GDM1 (cell line): ENCODE measurements at places on chromosomes 2 and 18.

- no peak for DNase-seq
Observed at GRCh38 chr2:111226876-111227700, 106.4 kb downstream of the BCL2L11 start.

GRCh38 chr2:108613261-108614042 lies 79.2 kb downstream of the LIMS1 start:
- no peak for DNase-seq

DNA sequence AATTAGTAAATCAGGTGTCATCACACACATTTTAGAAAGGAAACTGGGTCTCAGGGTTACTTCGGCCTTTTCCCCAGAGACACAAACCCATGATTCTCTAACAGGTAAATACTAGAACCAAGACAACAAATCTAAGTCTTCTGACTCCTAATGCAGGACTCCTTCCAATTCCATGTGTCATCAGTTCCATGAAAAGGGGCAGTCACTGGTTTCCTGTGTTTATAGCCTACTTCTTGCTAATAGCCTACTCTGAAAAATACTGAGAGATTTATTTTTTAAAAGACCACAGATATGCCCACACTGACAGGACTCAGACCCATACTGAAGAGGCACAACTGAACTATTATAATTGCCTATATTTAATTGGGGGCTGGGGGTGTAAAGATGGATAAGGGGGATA lies 33.0 kb downstream of the RAB1A start:
- no peak for DNase-seq

DNA sequence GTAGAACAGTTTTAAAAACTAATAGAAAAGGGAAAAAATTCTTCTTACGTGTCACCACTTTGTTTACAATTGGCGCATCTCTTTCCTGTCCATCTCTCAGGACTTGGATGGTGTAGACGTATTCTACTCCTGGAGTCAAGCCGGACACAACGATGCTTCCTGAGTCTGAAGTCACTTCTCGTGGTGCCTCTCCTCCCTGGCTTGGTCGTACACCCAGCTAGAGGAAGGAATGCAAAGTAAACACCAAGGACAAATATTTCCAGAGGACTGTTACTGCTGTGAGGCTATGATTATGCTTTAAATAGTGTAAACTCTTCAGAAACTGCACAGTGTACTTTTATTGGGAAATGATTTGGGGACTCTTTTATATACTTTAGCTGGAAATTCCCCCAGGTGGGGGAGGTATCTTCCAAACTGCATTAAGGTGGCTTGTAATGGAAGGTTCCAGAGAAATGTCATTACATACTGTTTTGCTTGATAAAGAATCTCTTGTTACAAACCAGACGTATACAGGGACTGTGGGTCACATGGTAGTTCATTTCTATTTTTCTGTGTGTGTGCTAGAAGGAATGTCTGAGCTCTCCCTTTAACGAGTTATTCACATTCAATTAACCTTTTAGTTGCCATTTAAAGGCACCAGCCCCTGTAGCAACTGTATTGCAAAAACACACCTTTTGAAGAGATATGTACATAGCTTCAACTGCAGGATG lies 38.1 kb downstream of the FN1 start:
- DNase-seq: no peak

DNA sequence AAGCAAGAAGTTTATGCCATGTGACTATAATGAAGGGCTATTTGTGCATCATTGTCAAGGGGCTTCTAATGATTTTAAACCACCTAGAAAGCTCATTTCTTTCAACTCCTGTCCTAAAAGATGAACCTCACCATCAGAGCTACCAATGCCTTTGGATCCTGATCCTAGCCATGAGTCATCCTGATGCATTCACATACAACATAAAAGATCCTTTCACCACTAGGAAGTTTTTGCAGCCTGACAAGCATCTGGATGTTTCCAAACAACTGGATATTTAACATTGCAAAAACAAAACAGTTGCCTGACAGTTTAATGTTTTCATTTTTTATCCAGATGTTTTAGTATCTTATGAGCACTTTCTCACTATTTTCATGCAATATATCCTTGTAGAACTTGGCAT lies 425.3 kb downstream of the MBD2 start:
- no peak for DNase-seq

DNA sequence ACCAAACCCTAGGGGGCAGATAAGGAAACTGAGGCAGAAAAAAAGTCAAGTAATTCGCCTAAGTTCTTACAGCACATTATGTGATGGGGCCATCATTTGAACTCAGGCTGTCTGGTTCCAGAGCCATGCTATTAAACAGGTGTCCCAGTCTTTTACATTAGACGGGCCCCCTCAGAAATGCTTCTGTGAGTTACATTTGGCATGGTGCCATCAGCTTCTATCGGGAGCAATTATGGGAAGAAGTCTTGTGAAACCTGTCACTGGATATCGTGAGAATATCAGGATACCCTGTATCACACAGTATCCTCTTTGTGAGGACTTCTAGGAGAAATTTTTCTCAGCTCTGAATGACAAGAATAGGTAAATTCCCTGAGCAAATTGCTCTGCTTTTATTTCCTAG lies 143.7 kb upstream of the NOSTRIN start:
- DNase-seq: no peak

DNA sequence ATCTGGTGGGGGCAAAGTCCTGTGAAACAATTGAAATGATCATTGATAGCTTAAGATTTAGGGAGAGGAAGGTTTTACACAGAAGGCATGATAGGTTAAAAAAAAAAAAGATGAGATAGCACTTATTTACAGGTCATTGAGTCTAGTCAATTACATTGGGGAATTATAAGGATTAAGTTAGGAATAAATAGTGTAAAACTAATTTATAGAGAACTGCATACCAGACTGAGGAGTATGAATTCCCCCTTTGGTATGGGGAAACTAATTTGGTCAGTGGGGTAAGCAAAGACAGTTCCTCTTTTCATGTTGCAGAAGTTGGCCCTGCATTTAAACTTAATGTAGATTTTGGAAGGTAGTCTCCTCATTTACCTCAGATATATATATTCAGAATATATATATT lies 10.8 kb downstream of the GLS start:
- DNase-seq: no peak

DNA sequence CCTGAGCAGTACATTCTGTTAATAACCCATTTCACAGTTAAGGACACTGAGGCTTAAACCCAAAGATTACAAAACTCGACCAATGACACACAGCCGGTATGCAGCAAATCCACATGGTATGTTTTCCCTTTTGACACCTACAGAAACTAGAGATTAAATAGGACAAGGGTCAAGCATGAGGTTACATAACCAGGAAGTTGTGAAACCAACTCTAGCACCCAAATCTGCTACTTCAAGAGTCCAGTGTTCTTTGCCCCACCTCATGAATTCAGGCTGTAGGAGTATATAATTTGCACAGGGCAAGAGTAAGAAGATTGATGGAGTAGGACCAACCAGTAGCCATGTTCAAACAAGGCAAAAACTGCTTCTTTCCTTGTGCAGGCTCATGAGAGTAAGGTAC lies 249.8 kb downstream of the BCL11A start:
- DNase-seq: no peak

DNA sequence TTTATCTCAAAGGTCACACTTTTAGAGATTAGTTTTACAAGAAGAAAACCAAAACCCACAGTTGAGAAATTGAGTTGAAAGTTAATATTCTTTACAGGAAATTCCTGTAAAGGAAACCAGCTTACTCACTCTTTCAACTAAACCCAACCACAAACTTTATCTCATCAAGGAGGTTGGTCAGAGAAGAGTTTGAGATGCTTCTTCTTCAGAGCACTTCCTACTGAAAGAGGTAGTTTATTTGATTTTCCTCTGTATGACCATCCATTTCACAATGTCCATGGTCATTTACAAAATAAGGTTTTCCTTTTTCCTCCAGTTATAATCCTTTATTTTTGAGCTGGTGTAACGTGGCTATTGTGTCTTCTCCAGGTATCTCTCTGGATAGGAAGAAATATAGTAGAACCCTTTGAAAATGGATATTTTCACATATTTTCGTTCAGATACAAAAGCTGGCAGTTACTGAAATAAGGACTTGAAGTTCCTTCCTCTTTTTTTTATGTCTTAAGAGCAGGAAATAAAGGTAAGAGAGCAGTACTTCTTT lies 4.5 kb upstream of the IL18RAP start:
- DNase-seq: peak; percentile 29

- no peak for DNase-seq
Observed at GRCh38 chr2:124476291-124476690, 451.2 kb downstream of the CNTNAP5 start.

- no peak for DNase-seq
Observed at GRCh38 chr2:7887441-7887840, 794.4 kb upstream of the ID2 start.

- no peak for DNase-seq
Observed at GRCh38 chr2:115294999-115295398, 852.6 kb downstream of the DPP10 start.

DNA sequence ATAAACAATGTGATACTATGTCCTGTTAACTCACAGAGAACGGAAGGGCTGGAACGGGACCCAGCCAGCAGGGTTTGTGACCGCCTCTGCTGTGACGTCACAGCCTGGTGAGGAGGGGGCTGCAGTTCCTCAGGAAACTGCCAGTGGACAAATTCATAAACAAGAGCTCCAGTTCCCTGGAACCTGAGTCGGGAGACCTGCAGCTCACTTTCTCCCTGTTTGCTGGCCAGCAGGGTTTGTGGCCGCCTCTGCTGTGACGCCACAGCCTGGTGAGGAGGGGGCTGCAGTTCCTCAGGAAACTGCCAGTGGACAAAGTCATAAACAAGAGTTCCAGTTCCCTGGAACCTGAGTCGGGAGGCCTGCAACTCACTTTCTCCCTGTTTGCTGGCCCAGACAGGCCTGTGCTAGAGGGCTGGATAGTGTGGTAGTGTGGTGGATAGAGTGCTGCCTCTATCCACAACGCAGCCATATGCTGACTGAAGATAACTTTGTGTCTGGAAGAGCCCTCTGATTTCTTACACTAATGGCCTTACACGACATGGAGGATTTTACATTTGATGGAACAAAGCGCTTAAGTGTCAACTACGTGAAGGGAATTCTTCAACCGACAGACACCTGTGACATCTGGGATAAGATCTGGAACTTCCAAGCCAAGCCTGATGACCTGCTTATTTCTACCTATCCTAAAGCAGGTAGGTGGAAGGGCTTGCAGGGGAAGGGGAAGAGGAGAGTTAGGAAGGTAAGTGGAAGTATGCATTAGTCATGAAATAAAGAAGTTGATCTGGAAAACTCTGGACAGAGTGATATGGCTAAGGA lies at the start of gene SULT1C4:
SULT1C4 (plus strand) TSS at position 140 of the 816 bp plus-strand sequence; CDS start at position 524, 384 bp downstream.
- no peak for DNase-seq

GRCh38 chr2:221490506-221491060 lies 81.5 kb downstream of the EPHA4 start:
- no peak for DNase-seq

DNA sequence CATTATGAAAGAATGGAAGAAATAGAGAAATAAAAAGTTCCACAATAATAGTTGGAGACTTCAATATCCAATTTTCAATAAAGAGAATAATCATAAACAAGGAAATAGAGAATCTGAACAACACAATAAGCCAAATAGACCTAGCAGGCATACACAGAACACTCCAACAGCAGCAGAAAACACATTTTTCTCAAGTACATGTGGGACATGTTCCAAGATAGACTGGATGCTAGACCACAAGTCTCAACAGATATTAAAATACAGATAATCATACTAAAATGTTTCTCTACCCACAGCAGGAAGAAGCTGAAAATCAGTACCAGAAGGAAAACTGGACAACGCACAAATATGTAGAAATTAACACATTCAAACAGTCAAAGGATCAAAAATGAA lies 113.9 kb downstream of the USP34 start:
- DNase-seq: no peak

DNA sequence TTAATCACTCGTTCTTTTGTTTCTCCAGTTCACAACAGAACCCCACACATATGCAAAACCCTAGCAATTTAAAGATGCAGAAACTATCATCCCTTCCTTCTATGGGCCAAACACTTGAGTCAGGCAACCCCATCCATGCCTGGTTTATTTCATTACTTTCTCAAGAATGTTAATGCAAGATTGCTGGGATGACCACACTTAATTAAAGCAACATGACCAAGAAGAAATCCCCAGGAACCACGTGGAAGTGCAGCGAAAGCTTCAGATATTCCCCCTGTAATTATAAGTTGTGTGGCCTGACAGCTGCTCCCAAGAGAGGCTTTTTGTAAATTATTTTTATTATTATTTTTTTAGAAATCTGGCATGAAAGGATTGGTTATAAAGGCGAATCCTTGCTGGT lies 246.2 kb upstream of the ID2 start:
- no peak for DNase-seq

DNA sequence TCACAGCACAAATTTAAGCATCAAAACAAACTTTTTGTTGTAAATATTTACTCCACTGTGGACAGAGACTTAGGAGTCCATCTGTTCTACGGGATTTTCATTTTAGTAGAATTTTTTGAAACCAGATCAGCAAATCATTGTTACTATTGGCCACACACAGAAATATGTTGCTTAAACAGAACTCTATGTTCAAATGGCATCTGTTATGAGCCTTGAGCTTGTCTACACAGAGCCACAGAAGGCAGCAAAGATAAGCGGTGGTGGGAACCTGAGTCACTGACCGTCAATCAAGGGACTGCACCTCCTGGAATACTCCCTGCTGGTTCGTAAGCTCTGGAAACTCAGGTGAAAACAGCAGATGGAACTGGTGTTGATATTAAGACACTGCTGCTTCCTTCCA lies 156.8 kb downstream of the TMEM200C start:
- no peak for DNase-seq

GRCh38 chr2:191645434-191646162 lies 32.3 kb upstream of the NABP1 start:
- no peak for DNase-seq

DNA sequence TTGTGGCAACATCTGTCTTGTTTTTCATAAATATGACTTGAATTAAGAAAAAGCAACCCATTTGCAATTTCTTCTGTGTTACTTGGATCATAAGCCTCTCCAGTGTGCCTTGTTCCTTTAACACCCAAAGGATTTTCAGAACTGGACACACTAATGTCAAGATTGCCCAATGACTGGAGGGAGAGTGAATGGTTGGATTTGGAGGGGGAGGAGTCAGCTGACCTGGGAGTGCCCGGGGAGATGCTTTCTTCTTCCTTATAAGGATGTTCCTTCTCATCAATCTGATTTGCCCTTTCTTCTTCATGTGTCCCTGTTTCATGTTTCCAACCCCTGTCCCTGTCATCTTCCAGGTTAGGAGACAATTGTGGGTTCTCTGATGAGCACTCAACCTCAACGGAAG lies 48.8 kb downstream of the ALPK2 start:
- DNase-seq: no peak

DNA sequence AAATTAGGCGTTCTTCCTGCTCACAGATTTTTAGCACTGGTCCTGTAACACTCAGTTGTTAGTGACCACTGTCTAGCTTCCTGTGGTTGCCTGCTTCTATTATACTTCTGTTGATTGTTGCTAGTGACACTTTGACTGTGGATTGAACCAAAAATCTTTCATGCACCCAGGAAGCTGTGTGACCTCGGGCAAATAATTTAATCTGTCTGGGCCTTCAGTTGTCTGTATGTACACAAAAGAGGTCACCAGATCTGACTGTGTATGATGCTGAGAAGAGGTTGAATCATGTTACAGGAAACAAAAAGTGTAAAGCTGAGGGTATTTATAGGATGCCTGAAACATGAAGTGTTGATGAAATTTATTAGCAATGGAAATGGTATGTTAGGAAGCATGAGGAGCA lies 12.7 kb downstream of the ICOS start:
- no peak for DNase-seq
